ENCODE measurements at places on chromosomes 6 and 20. TPM values are rescaled to one million over a fixed set of nuclear protein-coding genes. Genes with fewer than 3 reads are reported as not detected.

TOX2 gene
- total RNA-seq: 0.12 TPM

HLA-DQA1 gene
- total RNA-seq: not detected

ZNF341 gene
- total RNA-seq: 0.68 TPM

ANKRD66 gene
- total RNA-seq: not detected

CRYBG1 gene
- total RNA-seq: 10.4 TPM

ELOVL2 gene
- total RNA-seq: 0.85 TPM

ADGRB3 gene
- total RNA-seq: 1.1 TPM

GNAS gene
- total RNA-seq: 886 TPM

CYP39A1 gene
- 23.3 TPM for total RNA-seq

MBOAT1 gene
- total RNA-seq: 12.3 TPM

All from H4 (cell line).